ENCODE measurements at places on chromosomes 12 and 14. TPM values are rescaled to one million over a fixed set of nuclear protein-coding genes. Genes with fewer than 3 reads are reported as not detected.

FOXG1 gene
- total RNA-seq, result 0.19 TPM

CEBPE gene
- total RNA-seq, result not detected

GARIN6 gene
- not detected for total RNA-seq

ACACB gene
- total RNA-seq, result 15.9 TPM

SLC6A13 gene
- total RNA-seq, result 0.28 TPM

GNB3 gene
- 1.1 TPM for total RNA-seq

DHRS2 gene
- total RNA-seq, result 6.2 TPM

METTL3 gene
- 45.2 TPM for total RNA-seq

LMO3 gene
- not detected for total RNA-seq

DIO2 gene
- 2.5 TPM for total RNA-seq

PRKD1 gene
- 2.4 TPM for total RNA-seq

ACSM4 gene
- not detected for total RNA-seq

RNASE3 gene
- not detected for total RNA-seq

Measured in A549 treated with AZD2906 at 1 μM for 4 hours (cell line).